ENCODE measurements at places on chromosomes 12 and 14. TPM values are rescaled to one million over a fixed set of nuclear protein-coding genes. Genes with fewer than 3 reads are reported as not detected.

GRCh38 chr12:103848143-103848542 is 7.1 kb upstream of the NT5DC3 start:
- no peaks in the 10 kb centered on the region for H3K4me1 ChIP-seq
- no peak overlapping the region for H3K27ac ChIP-seq
- H3K36me3 ChIP-seq: no peaks in the 10 kb centered on the region
- no peaks in the 10 kb centered on the region for H3K27me3 ChIP-seq
- no peak for DNase-seq

DNA sequence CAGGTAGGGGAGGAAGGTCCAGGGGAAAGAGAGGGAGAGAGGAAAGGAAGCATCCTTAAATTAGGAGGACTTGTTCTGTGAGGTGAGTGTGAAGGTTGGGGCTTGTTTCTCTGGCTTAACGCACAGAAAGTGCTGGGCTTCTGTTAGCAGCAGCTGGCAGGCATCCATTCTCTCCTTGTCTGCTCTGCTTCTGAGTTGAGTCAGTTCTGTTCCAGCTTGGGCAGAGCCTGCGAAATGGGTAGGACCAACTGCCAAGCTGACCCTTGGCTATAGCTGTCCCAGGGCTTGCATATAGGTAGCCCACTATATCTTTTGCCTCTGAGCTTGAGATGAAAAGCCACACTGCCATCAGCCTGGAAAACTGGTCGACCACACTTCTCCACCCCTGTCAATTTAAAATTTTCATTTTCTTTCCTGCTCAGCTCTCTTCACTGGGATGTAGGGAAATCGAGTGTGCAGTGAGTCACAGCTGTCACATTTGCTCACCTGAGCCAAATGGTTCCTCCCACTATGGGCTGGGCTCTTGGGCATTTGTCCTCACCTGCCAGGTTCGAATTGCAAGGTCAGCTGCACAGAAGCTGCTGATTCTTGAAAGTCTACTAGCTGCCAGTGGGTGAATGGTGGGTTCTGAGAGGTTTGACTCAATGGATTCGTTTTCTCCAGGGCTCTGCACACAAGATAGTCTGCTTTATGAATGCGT is 256.4 kb upstream of the PWP1 start:
- no peaks in the 10 kb centered on the region for H3K4me1 ChIP-seq
- no peak overlapping the region for H3K4me3 ChIP-seq
- no peak overlapping the region for H3K27ac ChIP-seq

DNA sequence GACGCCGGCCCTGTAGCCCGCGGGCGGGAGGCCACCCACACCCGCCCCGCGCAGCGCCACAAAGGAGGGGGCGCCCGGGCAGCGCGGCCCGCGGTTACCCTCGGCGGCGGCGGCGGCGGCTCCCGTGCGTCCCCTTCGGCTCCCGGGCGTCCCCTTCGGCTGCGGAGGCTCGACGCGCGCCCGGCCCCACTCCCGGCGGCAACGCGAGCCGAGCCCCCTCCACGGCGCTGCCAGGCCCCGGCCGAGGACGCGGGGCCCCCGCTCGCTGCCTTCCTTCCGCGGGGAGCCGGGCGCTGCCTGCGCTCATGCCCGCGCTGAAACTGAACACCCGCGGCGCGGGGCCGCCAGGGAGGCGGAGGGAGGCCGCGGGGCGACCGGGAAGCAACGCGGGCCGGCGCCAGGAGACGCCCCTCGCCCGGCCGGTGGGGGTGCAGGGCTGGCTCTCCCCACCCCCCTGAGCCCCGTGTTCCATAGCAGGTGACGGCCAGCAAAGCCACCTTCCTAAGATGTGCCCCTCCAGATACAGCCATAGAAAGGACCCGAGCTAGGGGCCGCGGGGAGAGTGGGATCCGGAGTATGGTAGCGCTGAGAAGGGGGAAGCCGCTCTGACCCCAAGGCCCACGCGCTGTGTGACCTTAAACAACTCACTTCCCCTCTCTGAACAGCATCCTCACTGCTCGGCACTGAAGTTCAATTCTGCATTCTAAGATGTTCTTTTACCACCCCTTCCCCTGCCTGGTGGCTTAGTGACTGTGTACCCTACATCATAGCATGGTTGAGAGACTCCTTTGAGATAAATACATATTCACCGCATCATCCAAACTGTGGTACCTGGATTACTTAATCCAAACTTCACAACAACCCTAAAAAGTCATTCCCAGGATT is 42.8 kb downstream of the KDM2B start:
- no peaks in the 10 kb centered on the region for H3K27me3 ChIP-seq
- peaks cover 50% of the 10 kb centered on the region for H3K4me1 ChIP-seq
- peak; percentile 35 for DNase-seq
- no peaks in the 10 kb centered on the region for H3K36me3 ChIP-seq

OAS1 gene
- total RNA-seq: 25.7 TPM

DNA sequence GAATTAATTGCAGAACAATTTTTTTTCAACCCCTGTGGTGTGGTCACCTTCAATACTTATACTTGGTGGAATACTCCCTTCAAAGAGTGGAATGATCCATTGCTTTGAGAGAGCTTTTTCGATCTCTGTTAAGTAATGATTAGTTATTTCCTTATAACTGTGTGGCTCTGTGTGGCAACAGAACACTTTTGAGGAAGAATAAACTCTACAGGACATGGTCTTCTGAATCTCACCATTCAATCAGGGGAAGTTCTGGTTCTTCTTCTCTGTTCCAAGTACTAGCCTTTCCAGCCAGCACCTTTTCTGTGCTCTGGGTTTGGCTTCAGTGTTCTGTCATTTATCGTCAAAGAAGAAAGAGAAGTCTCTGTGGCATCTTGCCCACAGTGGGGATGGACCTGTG is 369.2 kb downstream of the ZFP36L1 start:
- H3K4me3 ChIP-seq: no peak overlapping the region
- H3K27me3 ChIP-seq: no peaks in the 10 kb centered on the region
- no peak for DNase-seq

SYNJ2BP gene
- total RNA-seq: 33.3 TPM

Data from left lung (tissue), 14 donors.